ENCODE measurements at places on chromosomes 1 and 21. TPM values are rescaled to one million over a fixed set of nuclear protein-coding genes. Genes with fewer than 3 reads are reported as not detected.

Gene COL9A2
- polyA plus RNA-seq: 1.3 TPM

Gene AMY1B
- polyA plus RNA-seq: not detected

Gene SMIM1
- polyA plus RNA-seq: 3.4 TPM

Gene CD48
- polyA plus RNA-seq: not detected

Gene CDC42SE1
- polyA plus RNA-seq: 58.5 TPM

Gene CFHR3
- not detected for polyA plus RNA-seq

Gene BRWD1
- polyA plus RNA-seq: 5.8 TPM

Gene GPR137B
- 9.9 TPM for polyA plus RNA-seq

Gene NBPF1
- polyA plus RNA-seq: 17.1 TPM

- no peak for DNase-seq
Measured at GRCh38 chr1:100607628-100608240, 69.8 kb downstream of the GPR88 start.

DNA sequence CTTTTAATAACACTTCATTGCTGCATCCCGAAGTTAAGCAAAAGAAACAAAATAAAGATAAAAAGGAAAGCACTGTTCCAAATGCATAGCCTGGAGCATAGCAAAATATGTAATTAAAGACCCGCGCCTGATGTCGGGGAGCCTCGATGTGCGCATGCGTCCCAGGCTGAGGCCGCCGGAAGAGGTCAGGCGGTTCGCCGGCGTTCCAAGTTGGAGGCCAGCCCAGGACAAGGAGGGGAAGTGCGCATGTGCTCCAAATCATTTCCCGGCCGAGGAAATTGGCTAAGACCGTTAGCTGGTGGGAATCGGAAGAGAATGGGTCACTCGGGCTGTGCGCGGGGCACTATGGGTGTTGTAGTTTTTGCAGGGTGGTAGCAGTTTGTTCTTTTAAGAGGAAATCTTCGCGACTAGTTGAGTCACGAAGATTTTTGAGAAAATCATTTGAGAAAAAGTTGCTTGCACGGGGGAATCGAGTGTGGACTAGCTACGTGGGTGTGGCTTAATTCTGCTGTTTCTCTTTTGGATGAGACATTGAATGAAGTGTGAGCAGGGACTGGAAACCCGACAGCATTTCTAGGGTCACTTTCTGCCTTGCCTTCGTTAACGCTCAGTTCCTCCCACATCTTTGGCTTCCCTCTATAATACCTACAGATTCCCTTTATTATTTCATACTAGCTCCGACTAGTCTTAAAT is 31.0 kb upstream of the CD1D start:
- peak; percentile 95 for DNase-seq

- no peak for DNase-seq
Measured at GRCh38 chr1:161285521-161285920, 24.2 kb downstream of the MPZ start.

GRCh38 chr1:3922851-3923250 is 22.8 kb upstream of the C1orf174 start:
- no peak for DNase-seq

GRCh38 chr1:82503822-82504221 is 703.1 kb downstream of the ADGRL2 start:
- DNase-seq: no peak

DNA sequence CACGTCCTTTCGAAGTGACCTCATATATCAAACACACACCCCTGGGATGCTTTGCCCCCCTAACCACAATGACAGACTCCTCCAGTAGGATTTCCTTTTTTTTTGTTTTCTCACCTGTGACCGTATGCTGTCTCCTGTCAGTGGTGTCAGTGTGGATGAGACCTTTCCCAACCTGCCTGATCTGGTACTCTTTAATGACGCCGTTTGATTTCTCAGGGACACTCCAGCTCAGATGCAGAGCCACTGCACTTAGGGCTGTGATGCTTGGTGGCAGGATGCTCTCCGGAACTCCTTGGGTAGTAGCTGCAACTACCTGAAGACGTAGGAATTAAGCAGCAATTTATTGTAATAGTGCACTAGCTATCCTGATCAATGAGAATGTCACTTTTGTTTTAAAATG is 212.6 kb downstream of the KCTD3 start:
- no peak for DNase-seq

DNA sequence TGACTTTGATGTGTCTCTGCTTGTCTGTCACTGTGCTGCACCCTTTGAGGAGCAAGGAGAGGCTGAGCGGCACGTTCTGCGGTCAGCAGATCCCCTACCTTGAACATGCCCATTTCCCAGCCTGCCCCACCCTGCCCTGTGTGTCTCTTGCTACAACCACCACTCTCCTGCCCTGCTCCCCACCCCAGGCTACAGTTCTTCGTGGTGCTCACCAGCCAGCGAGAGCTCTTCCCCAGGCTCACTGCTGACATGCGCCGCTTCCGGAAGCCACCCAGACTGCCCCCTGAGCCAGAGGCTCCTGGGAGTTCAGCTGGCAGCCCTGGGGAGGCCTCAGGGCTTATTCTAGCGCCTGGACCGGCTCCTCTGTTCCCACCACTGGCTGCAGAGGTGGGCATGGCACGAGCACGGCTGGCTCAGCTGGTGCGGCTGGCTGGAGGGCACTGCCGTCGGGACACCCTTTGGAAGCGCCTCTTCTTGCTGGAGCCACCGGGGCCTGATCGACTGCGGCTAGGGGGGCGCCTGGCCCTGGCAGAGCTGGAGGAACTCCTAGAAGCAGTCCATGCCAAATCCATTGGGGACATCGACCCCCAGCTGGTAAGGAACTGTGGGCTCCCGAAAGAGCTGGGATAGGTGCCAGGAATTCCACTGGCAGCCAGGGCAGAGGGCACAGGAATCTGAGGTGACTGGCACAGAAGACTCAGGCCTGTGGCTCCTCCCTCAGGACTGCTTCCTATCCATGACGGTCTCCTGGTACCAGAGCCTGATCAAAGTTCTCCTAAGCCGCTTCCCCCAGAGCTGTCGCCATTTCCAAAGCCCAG is 5.6 kb downstream of the HYI start:
- no peak for DNase-seq

- no peak for DNase-seq
Measured at GRCh38 chr1:7629465-7630195, 141.5 kb upstream of the VAMP3 start.

DNA sequence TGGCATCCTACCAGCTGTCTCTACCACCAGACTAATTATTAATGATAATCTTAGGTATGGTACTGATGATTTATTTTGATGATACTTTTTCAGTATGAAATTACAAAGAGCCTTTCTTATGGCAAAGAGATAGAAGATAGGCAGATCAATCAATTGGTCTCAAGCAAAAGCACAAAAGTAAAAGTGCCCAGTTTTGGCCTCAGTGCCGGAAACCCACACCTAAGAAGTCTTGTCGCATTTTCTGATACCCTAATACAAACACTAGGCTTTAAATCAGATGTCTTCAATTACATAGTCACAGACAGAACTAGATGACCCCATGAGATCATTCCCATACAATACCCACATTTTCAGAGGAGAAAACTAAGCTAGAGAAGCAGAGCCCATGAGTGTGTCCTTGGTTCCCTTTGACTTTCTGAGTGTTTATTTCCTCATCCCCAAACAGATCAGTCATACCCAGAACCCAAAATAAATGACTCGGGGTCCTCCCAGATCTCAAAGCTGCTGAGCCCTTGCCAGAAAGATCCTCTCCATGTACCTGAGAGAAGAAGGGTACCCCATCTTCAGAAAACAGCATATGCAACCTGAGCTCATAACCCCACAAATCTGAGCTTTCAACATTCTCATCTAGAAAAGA is 7.7 kb downstream of the ITPKB start:
- no peak for DNase-seq
